CD4-positive, alpha-beta T cell treated with Interferon gamma for 1 hour (primary cell): ENCODE measurements at places on chromosomes 13 and 19.

DNA sequence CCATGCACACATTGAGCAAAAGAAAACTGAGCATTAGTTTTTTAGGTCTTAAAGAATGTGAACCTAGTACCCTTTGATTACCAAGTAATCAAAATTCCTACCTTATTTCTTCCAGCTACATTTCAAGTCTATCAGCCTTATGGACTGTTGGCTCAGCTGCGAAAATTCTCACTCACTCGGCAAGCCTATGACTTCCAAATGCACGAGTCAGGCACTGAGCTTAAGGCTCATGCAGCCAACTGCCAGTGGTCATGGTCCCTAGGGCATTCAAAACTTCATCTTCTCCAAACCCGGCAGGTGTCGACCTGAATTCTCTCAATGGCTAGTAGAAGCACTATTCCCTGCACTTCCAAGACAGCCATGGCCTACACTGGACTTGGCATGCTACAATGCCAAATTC lies 41.2 kb downstream of the RUBCNL start:
- DNase-seq = no peak

- DNase-seq = no peak
These were observed 40.6 kb downstream of the TNFSF11 start for GRCh38 chr13:42614436-42615035.

DNA sequence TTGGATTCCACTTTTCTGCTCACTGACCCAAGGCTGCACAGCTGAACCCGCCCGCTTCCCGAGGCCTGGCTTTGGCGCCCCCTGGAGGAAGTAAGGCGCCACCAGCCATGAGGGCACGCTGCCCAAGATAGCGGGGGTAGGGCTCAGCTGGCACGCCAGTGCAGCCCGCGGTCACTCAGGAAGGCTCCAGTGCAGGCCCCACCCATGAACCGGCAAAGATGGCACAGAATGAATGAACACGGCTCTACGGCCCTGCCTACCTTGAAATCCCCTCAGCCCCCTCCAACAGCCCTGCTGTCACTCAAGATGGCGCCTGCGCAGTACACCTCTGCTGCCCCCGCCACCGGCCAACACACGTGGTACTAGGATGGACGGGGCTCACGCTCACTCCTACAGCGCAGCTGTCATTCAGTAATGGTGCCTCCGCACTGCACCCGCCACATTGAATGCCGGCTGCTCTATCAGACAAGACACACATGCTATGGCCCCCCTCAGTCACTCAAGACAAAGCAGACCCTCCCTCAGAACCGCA lies 3.0 kb downstream of the PEG3 start:
- peak; percentile 7 for DNase-seq

DNA sequence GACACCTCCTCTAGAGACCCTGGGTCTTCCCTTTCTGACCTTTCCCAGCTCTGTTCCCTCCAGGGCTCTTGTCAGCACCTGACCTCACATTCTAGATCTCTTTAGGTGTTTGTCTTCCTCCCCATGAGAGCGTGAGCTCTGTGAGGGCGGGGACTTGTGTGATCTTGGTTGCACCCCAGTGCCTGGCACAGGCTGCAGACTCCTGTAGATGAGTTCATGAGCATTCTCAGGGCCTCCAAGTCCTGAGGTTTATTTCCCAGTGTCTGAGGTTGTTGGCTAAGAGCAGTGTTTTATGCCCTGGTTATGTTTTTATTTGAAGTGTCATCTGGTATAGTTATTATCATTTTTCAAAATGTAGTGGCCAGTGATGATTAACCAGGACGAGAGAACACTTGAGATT lies 596 bp downstream of the CEACAM4 start:
- DNase-seq = no peak

DNA sequence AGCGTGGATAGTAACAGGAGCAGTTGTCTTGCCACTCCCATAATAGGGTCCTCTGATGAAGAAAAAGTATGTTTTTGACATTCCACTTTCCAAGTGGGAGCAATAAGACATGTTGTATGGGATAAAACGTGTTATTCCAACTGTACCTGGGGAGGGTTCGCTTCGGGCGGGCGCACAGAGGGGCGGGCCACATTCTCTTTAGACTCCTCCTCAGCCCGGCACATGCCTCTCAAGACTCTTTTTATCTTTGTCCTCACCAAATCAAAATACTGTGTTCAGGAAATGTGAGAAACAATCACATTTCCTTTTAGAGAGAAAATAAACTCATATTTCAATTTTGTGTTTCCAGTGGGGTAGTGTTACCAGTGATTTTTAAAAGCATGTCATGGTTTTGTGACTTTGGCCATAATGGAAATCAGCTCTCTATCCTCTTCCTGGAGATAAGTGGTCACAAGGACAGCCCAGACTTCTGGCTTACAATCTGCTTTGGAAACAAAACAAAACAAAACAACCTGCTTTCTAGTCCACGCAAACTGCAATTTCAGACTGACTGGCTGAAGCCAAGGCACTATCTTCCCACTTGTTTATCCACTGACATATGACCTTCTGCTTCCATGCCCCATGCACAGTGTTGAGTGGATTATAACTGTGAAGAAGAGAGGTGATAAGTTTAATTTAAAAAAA lies 276.1 kb downstream of the NALCN start:
- DNase-seq = no peak

GRCh38 chr19:20051841-20052768 lies 12.8 kb upstream of the ZNF682 start:
- peak; percentile 64 for DNase-seq

- DNase-seq = no peak
These were observed 25.4 kb downstream of the LYL1 start for GRCh38 chr19:13077240-13077639.
